ENCODE measurements at places on chromosomes 7 and 10.

GRCh38 chr10:132786884-132787494 is 1.0 kb upstream of the NKX6-2 start:
- DNase-seq = no peak

- no peak for DNase-seq
These were observed 89.2 kb downstream of the ZNF365 start for GRCh38 chr10:62463364-62463763.

- DNase-seq = no peak
These were observed 41.2 kb downstream of the SPAG6 start for GRCh38 chr10:22386503-22386902.

DNA sequence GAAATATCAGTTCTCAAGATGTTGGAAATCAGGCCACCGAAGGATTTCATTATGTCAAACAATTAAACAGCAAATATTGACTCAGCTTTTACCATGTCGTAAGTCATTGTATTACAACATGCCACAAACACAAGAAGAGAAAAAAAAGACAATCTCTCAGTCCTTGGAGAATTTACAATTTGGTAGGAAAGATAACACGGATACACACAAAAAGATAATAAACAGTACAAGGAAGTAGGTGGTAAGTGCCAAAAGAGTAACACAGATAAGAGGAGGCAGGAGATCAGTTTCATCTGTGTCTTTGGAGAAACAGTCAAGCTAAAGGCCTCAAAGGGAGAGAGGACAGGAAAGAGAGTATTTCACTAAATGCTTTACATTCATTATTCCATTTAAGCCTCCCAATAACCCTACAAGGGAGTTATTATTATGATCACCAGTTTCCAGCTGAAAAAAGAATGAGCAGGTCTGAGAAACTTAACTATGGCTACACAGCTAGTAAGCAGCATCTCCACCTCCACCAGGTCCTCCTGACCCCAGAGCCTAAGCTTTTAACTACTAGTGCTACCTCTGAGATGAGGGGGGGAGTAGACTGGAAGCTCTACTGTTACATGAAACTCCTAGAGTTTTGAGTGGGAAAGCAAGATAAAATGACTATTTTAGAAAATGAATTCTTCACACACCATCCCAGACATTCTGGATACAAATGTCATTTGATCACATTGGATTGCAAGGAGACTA is 13.9 kb upstream of the DNAJC1 start:
- DNase-seq = no peak

- DNase-seq = peak; percentile 92
These were observed at the start of gene KIF20B for GRCh38 chr10:89701242-89702120. KIF20B (plus strand) TSS chr10:89701590; CDS start chr10:89705295, 3,705 bp downstream.

DNA sequence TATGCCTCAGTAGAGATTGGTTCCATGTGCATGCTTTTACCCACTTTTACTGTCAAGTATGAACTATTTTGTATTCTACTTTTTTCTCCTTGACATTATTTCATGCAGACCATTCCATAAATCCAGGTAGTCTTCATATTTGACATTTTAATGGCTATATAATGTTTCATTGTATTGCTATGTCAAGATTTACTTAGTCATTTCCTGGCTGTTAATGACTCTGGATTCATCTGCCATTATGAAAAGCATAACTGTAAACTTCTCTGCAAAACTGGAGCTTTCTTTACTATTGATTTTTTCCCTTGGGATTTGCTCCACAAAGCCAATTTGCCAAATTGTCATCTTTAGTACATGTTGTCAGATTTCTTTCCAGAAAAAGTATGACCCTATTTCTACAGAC is 6.8 kb upstream of the MSRB2 start:
- DNase-seq = no peak

DNA sequence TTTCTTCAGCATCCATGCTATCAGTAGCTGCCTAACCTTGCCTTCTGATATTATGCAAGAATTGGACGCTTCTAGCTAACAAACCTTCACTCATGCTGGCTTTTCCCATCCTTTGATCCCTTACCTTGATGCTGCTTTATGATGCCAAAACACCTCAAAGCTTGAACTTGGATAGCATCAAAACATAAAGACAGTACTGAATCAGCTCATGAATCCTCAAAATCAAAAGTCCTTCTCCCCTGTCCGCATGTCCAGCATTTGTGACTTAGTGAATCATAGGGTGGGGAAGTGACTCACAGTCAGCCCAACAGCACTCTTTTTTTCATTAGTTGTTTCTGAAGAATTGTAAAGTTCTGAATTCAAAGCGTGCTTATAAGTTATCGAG is 89.5 kb upstream of the PIK3CG start:
- no peak for DNase-seq

- DNase-seq = no peak
These were observed 227.8 kb downstream of the CELF2 start for GRCh38 chr10:11245510-11245909.

DNA sequence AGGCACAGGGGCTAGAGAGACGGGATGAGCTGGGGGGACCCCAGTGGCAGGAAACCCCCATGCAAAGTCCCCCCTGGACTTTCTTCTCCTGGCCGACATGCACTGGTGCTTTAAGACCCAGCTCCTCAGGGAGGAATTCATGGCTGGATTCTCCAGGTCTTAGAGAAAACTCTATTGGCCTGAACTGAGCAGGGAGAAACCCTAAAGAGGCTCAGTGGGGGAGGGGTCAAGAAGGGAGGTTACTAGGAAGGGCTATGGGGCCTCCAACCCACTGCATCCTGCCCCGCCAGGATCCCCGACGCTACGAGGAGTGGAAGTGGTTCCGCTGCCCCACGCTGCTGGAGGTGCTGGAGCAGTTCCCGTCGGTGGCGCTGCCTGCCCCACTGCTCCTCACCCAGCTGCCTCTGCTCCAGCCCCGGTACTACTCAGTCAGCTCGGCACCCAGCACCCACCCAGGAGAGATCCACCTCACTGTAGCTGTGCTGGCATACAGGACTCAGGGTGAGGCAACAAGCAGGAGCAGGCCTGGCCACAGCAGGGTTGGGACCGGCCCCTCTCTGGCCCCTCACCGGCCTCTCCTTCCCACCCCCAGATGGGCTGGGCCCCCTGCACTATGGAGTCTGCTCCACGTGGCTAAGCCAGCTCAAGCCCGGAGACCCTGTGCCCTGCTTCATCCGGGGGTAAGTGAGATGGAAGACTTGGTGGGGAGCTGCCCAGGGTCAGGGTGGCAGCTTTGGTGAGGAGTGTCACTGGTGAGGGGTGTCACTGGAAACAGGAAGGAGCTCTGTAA is 13.8 kb downstream of the ATG9B start:
- peak; percentile 71 for DNase-seq

DNA sequence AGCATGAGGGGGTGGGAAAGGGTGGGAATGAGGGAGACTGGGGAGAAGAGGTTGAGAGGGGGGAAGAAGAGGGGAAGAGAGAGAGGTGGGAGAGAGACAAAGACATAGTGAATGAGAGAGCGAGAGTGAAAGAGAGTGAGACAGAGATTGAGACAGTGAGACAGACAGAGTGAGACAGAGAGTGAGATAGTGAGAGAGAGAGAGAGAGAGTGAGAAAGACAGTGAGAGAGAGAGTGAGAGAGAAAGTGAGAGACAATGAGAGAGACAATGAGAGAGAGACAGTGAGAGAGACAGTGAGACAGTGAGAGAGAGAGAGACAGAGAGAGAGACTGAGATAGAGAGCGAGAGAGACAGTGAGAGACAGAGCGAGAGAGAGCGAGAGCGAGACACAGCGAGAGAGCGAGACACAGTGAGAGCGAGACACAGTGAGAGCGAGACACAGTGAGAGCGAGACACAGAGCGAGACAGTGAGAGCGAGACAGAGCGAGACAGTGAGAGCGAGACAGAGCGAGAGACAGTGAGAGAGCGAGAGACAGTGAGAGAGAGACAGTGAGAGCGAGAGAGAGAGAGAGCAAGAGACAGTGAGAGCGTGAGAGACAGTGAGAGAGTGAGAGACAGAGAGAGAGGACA is 10.1 kb downstream of the TMEM243 start:
- no peak for DNase-seq

- no peak for DNase-seq
These were observed 117.0 kb upstream of the PTPRZ1 start for GRCh38 chr7:121755818-121756552.

- DNase-seq = no peak
These were observed 102.3 kb downstream of the NPTX2 start for GRCh38 chr7:98719396-98719795.

GRCh38 chr7:3846738-3847137 is 545.7 kb downstream of the SDK1 start:
- DNase-seq = no peak

- DNase-seq = no peak
These were observed 897 bp upstream of the RAMP3 start for GRCh38 chr7:45156516-45157272.

- no peak for DNase-seq
These were observed 50.7 kb downstream of the HSPA12A start for GRCh38 chr10:116691635-116692034.

- no peak for DNase-seq
These were observed 52.8 kb upstream of the EEPD1 start for GRCh38 chr7:36100226-36100625.

DNA sequence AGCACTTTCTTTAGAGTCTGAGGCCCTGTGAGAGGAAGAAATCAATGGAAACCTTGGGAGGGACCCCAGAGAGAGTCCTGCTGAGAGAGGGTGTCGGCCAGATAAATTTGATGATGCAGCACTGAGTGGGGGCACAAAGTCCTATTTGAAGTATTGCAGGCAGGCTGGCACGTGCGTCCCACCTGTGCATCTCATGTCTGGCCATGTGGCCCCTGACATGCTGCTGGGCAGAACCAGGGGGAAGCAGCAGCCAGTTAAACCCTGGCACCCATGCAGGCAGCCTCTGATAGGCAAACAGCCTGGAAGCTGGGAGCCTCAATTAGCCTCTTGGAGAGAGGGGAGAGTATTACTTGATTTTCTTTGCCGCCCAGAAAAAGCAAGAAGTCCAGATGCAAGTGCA is 180.9 kb downstream of the PLXNA4 start:
- DNase-seq = no peak

- DNase-seq = no peak
These were observed 314.6 kb downstream of the FRMD4A start for GRCh38 chr10:14016011-14016536.

DNA sequence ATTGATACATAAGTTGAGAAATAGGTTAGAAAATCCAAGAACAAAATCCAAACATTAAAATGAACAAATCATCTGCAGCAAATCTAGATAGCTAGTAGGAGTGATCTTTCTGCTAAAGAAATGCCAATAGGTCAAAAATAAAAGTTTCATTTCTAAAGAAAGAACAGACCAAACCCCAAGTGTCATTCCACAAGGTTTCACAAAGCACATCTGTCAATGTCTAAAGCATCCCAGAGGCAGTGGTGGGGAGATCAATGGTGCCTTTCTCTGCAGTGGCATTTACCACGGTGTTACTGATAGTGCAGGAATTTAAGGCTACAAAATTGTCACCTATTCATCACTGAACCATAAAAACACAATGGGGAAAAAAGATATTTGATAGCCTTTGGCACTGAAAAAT is 147.9 kb downstream of the PARD3 start:
- no peak for DNase-seq

GRCh38 chr10:112195224-112195623 is 11.7 kb upstream of the GPAM start:
- no peak for DNase-seq

- DNase-seq = no peak
These were observed 966 bp downstream of the MALRD1 start for GRCh38 chr10:19049567-19049966.

DNA sequence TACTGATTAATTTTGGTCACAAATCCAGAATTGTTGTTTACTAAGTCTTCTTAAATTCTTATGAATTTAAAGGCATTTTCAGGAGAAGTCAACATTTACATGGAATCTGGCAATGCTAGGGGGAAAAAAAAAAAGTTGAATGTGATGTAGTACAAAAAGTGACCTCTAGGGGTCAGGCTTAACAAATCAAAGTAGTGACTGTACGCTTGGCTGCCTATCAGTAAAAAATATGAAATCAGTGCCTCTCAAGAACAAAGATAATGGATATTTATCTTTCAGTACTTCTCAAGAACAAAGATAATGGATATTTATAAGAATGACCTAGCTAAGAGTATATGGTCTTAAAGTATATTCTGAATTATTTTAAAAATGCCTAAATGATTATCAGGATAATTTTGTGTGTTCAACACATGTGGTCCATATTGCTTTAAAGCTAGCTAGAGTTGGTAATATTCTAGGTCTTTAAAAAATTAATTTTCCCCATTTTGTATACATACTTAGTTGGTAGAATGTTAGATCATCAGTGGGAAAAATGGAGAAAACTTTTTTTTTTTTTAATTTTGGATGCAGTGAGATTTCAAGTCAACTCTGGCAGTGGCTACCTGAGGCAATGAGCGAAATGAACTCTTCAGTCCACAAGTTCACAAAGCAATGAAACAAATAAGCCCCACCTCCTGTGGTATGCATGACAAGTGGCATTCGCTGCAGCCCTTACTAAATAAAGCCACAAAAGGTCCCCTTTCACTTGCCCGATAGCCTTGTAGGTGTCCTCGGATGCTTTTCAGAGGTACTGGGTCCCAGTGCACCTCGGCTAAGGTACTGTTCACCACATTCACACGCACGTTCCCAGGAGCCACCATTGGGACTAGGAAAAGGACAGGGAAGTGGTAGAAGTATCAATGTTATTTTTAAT is 51.2 kb upstream of the LAMB4 start:
- DNase-seq = no peak

- DNase-seq = peak; percentile 11
These were observed 64.8 kb downstream of the SMURF1 start for GRCh38 chr7:99079104-99079503.

DNA sequence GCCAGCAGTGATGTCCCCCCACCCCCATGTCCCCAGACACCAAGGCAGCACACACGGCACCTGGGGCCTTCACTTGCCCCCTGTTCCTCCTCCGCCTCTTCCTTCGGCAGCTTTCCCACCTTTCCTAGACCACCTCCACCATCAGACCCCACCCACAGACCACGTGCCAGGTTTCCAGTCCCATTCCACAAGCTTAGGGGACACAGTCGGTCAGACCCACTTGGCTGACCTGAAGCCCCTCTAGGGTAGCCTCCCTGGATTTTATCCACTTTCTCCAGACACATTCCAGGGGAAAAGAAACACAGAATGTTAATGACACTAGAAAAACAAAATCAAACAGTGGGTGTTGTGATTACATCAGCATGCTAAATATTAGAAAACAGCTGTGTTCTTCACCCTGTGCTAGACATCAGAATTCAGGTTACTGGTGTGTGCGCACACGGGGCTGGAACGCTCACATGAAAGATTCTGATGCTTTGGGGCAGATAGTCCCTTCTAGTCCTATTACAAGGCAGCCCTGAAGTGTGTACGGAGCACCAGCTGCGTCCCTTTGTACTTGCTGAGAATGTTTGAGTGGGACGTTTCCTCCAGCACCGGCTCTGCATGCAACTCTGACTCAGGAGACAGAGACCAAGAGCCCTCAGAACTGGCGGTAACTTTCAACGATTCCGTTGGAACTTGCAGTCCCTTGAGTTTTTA is 75.5 kb upstream of the PPP2R2D start:
- DNase-seq = no peak
